ENCODE measurements at places on chromosomes 6 and 20. TPM values are rescaled to one million over a fixed set of nuclear protein-coding genes. Genes with fewer than 3 reads are reported as not detected.

LAMA5 gene
- total RNA-seq = 405 TPM

DNMT3B gene
- total RNA-seq = 5.0 TPM

TMEM170B gene
- total RNA-seq = 1.1 TPM

CRISP3 gene
- 17.9 TPM for total RNA-seq

EFCAB8 gene
- total RNA-seq = not detected

AVP gene
- total RNA-seq = not detected

RIMS4 gene
- total RNA-seq = 1.2 TPM

FERMT1 gene
- total RNA-seq = 32.9 TPM

- peak; percentile 96 for DNase-seq
These were observed 95.0 kb downstream of the SNX5 start for GRCh38 chr20:17873410-17874270.

DNA sequence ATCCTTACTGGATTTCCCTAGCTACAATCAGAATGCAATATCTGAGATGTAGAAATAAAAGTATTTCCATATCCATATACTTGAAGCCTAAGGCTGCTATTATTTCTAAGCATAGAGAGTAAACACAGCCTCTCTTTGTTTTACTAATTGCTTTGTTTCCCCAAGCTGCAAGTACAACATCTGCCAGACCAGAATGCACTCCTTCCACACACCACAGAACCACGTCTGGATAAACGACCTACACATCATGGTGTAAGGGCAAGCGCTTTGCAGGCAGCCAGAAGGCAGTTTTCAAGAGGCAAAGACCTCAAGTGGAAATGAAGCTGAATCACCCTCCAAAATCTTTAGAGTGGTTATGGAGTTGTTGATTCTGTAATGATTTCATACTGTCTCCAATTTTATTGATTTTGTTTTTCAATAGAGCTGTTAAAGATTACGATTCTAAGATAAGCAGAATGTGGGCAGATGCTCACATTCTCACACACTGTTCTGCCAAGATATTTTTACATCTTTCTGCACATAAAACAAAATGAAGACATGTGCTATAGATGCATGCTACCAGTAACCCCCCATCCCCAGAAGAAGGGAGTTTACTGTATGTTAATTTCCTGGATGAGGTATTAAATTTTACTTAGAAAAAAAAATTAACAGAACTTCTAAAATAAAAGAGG is 88.8 kb downstream of the THEMIS start:
- DNase-seq = no peak

- no peak for DNase-seq
These were observed 3.5 kb downstream of the DLL1 start for GRCh38 chr6:170287371-170287876.

- DNase-seq = no peak
These were observed 68.1 kb downstream of the LRRC1 start for GRCh38 chr6:53862662-53863462.

DNA sequence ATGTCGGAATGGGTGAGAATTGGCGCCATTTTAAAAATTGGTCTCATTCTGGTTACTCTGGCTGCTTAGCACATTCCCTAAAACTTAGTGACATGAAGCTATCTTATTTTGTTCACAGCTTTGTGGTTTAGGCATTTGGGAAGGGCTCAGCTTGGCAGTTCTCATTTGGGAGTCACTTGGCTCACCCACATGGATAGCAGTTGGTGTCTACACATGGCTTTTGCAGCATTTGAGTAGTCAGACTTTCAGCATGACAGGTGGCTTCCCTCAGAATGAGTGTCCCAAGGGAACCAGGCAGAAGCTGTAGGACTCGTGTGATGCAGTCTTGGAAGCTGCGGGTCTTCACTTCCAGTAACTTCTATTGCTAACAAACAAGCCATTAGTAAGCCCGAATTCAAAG is 64.6 kb downstream of the UST start:
- DNase-seq = no peak

DNA sequence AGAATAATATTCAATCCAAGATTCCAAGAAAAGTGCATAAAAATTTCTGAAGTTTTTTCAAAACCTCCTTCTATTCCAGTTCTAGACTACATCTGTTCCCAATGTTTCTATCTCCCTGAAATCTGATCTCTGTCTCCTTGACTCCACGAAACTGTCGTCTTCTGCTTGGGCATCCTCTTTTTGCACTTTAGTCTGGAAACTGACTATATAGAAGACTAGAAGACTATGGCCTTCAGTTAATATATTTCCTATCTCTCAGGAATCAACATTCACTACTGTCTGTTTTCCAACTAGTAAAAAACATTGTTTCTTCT is 745.4 kb upstream of the ADGRB3 start:
- no peak for DNase-seq

- DNase-seq = no peak
These were observed 141.7 kb upstream of the CARMIL1 start for GRCh38 chr6:25137480-25137879.

DNA sequence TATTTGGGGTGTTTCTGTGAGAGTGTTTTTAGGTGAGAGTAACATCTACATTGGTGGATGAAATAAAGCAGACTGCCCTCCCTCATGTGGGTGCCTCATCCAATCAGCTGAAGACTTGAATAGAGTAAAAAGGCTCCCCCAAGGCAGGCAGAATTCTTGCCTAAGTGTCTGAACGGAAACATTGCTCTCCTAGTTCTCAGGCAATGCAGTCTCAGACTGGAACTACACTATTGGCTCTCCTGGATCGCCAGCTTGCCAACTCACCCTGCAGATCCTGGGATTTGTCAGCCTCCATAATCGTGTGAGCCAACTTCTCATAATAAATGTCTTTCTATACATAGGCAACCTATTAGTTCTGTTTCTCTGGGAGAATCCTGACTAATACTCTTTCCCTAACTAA is 5.5 kb upstream of the TMEM170B start:
- DNase-seq = no peak

DNA sequence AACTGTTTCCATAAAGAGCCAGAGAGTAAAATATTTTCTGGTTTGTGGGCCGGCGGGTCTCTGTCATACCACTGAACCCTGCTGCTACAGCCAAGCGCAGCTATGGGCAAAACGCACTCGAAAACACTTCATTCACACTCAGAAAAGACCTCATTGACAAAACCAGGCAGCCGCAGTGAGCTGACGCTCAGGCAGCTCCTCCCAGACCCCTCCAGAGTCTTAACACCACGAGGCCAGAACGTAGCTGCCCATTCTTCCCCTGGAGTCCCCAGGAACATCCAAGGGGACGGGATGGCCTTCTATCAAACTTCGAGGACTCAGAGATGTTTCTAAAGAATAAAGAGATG is 35.6 kb upstream of the ZBP1 start:
- peak; percentile 29 for DNase-seq

DNA sequence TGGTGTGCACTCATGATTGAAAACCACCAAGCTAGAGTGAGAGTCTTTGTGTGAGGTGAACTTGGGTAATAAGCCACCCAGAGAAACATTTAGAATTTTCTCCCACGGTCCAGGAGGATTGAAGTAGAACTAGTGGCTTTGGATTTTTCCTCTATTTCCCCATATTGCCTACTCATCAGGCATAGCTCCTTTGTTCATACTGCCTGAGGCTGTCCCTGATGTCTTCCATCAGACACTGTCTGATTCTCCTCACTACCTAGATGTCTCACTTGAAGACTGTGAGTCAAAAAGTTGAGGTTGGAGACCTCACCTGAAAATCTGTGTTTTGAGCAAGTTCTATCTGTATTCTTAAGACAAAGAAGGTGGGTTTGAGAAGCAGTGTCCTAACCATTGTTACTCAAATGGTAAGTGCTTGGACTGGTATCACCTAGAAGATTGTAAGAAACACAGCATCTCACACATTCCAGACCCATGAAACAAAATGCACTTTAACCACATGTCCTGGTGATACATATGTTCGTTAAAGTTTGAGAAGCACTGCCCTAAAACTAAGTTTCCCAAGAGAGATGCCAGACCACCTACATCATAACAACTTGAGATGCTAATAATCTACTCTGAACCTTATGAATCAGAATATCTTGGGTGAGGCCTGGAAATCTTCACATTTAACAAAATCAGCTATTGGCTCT is 523.4 kb upstream of the BTBD3 start:
- no peak for DNase-seq

DNA sequence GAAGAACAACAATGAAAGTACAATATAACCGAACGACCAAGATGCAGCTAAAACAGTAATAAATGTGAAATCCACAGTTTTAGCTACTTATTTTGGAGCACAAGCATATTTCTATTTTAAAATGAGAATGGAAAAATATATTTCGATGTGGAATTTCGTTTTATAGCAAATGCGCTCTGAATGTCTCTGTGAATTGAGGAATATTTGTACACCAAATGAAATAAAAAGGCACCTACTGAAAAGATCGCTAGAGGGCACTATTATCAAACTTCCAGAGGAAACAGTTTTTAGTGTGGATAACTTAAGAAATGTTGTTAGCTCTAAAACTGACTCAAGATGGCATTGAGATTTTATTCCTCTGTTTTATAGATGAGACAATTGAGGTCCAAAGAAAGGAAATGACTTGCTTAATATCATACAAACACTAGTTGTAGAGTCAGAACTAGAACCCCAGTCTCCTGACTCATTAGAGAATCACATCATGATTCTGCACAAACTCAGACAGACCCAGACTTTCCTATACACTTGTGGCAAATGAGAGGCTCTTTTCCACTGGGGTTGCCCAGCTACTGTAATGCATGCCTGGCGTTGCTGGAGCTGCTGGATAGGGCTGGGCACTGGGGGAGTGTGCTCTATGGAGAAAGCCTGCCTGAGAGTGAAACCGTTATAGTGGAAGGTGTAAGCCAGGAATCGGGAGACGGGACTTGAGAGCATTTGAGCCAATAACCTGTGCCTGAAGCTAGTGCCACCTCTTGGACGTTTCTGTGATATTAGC is 51.9 kb downstream of the GCLC start:
- DNase-seq = no peak

DNA sequence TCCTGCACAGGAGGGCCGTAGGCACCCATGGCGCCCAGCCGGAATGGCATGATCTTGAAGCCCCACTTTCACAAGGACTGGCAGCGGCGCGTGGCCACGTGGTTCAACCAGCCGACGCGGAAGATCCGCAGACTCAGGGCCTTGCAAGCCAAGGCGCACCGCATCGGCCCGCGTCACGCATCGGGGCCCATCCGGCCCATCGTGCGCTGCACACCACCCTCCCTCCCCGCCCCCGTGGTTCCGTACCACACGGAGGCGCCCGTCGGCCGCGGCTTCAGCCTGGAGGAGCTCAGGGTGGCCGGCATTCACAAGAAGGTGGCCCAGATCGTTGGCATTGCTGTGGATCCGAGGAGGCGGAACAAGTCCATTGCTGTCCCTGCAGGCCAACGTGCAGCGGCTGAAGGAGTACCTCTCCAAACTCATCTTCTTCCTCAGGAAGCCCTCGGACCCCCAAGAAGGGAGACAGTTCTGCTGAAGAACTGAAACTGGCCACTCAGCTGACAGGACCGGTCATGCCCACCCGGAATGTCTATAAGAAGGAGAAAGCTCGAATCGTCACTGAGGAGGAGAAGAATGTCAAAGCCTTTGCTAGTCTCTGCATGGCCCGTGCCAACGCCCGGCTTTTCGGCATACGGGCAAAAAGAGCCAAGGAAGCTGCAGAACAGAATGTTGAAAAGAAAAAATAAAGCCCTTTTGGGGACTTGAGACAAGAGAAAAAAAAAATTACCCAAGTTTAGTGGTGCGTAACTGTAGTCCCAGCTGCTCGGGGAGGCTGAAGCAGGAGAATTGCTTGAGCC is 9.9 kb upstream of the NCOA5 start:
- no peak for DNase-seq

DNA sequence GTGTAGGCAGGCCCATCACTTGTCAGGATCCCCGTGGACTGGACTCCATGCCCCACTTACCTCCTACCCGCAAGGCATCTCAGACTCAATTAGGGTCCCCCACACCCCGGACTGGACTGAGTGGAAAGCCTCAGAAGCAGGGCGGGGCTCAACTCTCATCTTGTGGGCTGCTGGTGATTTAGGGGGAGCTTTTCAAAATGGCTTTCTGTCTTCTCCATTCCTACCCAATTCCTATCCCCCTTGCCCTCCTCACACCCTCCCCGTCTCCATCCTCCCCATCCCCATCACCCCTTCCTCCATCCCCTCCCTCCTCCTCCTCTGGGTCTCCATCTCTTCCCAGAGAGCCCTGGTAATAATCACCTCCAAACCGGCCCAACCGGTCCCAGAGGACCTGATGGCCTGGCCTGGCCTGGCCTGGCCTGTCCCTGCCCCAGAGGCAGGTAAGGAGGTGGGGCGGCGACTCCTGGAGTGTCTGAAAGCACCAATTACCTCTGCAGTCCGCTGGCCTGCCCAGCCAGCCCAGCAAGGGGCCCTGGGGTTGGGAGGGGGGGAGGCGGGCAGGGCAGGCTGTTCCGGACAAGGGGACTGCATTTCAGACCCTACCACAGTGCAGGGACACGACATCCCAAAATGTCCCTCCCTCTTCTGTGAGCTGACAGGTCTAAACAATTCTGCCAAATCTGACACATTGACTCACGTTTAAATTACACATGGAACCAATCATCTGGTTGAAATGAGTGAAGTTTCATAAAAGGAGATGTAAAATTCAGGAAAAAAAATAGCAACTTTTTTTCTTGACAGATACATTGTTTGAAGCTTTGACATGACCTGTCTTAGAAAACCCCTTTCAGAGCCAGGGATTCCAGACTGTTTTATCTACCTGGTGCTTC is 24.8 kb downstream of the MAFB start:
- no peak for DNase-seq

Data from suprapubic skin (tissue), 4 donors.